Fibroblast of skin of back (primary cell): ENCODE measurements at places on chromosomes 2 and 18.

- DNase-seq = no peak
Measured at GRCh38 chr2:168180914-168181313, 66.5 kb downstream of the STK39 start.

DNA sequence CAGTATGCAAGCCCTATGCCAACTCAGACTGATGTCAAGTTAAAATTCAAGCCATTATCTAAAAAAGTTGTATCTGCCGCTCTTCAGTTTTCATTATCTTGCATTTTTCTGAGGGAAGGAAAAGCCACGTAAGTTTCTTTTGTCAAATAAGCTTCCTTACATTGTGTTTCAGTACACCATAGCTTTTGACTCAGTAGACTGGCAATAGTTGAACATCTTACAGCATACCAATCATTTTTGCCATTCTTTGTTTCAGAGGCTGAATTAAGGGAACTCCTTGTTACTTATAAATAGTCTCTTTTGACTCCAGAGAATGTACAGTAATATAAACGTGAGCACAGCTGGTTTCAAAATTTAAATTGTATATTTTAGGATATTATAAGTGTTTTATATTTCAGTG is 120.6 kb downstream of the EHBP1 start:
- peak; percentile 77 for DNase-seq

GRCh38 chr18:46260879-46261143 is 156.6 kb downstream of the HAUS1 start:
- peak; percentile 46 for DNase-seq

DNA sequence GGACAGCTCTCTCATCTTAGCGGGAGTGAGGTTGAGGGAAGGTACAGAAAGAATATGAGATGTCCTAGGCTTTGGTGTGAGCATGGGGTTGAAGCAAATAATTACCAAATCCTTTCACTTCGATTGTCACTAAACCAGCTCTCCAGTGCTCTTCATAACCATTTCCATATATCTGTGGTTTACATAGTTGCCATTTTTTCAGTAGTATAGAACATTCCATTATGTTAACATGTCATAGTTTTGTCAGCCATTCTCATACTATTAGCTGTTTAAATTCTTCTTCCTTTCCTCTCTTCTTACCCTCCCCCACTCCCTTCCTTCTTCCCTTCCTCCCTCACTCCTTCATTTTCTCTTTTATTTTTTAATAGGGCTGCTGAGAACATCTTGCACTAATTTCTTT is 205.9 kb downstream of the BABAM2 start:
- DNase-seq = peak; percentile 89

DNA sequence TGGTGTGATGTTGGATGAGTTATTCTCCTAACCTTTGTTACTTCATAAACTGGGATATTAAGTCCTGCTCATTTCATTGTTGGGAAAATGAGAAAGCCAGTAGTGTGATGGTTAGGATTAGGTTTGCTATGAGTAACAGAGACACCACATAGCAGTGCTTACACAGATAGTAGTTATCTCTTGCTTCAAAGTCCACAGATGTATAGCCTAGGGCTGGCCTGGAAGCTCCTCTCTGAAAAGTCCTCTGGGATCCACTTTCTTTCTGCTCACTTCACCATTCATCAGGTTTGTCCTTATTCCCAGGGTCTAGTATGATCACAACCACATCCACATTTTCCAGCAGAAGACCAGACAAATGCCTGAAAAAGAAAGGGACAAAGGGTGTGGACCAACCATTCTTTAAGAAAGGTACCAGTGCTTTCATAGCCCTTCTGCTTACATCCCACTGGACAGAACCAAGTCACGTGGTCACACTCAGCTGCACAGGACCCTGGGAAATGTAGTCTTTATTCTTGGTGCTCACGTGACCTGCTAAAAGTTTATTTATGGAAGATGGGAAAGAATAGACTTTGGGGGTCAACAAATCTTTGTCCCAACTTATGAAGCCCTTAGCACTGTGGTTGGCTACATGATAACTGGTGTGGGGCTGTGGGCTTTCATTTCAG is 108.9 kb downstream of the INSIG2 start:
- DNase-seq = no peak

GRCh38 chr2:10862330-10862729 is 49.4 kb upstream of the KCNF1 start:
- DNase-seq = no peak

DNA sequence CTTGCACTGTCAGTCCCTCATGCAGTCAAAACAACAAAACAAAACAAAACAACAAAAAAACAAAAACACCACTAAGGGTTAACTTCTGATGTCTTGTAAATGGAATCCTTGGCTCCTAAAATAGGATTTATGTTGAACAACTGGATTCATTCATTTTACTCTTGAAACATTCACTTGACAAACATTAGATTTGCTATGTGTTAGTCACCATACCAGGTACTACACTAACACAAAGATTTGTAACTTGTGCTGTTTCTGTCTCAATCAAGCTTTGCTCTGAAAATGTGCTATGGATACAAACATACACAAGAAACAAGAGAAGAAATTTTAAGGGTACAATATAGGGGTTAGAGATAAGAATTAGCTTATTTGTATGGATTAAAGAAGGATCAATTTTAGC is 812.8 kb downstream of the LRP1B start:
- peak; percentile 30 for DNase-seq

DNA sequence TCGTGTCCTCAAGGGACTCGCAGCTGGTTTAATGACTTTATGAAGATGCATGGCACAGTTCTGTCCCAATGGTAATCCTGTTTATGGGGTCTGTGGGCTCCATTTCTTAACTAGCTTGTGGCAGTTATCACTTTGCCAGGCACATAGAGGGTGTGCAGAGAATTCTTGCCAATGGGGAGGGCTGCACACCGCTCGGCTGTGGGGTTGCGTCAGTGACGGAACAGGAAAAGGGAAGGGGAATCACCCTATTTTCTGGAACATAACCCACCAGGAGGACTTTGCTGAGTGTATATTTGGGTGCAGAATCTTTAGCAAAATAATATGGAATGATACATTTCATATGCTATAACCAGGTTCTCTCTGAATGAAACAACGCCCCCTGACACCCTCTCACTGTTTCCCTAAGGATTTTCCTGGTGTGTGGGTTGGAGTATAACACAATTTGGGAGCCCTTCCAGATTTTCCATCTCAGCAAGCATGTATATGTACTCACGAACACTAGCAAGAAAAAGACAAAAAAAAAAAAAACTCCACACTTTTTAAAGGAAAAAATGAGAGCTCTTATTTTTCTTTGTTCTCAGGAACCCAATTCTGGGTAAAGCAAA is 43.9 kb upstream of the TRIB2 start:
- DNase-seq = no peak

- no peak for DNase-seq
Measured at GRCh38 chr2:165248238-165248637, 9.0 kb downstream of the SCN2A start.

GRCh38 chr2:76281156-76281841 is 570.6 kb upstream of the GCFC2 start:
- no peak for DNase-seq

GRCh38 chr18:76432274-76432755 is 62.7 kb downstream of the ZNF516 start:
- DNase-seq = no peak

DNA sequence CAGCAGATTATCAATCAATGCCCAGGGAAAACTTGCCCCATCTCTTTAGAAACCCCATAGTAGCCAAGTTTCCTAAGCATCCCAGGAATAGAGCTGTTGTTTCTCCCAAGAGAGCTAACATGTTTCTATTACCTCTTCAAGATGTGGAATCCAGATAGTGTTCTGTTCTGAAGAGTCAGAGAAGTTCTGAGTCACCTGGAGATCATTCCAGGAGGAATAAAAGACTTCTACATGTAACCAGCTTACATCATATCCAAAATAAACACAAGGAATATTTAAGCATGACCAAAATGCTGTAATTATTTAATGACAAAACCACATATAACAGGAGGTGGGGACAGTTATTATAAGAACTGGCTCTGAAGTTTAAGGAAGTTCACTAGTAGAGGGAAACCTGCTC is 51.0 kb upstream of the GORASP2 start:
- DNase-seq = peak; percentile 8

DNA sequence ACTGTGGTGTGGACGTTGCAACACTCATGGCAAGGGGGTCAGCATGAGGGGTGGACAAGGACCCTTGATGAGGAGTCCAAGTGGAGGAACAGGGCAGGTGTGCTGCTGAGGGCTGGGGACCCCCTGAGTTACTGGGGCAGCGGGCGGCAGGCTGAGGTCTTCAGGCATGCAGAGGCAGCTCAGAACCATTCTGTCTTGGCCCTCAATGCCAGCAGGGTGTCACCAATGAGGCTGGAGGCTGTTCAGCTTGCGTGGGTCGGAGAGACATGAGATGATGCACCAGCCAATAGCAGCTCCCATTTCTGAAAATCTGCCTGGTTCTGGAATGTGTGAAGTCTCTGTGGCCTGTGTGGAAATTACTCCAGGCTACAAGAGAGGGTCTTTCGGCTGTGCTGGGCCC is 105.4 kb downstream of the INHBB start:
- DNase-seq = no peak

DNA sequence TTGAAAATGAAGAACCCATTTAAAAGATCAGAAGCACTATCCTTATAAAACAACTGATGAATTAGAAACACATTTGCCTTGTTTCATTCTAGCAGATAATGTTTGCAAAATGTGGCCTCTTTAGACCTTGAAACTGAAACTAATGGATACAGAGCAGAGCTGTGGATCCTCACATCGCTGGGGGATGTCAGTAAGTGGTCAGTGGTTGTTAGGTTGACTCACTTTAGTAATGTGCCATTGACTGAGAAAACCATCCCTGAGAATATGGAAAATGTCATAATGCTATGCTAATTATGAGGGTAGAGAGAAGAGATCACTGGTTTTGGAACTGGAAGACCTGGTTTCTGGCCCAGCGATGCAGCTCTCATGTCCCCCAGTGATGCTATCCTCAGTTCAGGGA is 176.7 kb downstream of the MYO1B start:
- DNase-seq = no peak

DNA sequence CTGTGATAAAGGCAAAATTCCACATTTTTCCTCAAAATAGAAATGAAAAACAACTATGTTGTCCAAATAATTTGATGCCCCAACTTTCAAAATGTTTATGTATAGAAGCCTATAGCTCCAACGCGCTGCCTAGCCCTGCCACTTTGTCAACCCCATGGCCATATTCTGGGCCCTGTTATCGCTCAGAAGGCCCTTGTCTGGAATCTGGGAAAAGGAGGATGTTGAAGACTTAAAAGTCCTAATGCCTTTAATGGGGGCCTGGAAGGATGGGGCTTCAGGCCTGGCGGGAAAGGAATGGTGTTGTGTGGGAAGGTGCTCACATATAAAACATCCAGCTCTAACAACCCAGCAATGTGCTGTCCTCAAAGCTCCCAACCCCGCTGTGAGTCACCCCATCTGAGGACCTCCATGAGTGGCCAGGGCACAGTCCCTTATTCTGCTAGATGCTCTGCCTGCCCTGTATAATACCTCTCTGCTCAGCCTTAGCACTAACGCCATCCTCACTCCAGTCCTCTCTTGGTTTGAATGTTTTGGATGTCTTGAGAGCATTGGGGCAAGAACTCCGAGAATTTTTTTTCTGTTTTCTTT is 86.0 kb downstream of the ACSL3 start:
- DNase-seq = peak; percentile 59

- no peak for DNase-seq
Measured at GRCh38 chr2:240589375-240589774, 2.8 kb downstream of the CAPN10 start.
